ENCODE measurements at places on chromosomes 11 and 22.
A peak's percentile ranks its signal among the peaks of the same experiment; 100 is the strongest.

DNA sequence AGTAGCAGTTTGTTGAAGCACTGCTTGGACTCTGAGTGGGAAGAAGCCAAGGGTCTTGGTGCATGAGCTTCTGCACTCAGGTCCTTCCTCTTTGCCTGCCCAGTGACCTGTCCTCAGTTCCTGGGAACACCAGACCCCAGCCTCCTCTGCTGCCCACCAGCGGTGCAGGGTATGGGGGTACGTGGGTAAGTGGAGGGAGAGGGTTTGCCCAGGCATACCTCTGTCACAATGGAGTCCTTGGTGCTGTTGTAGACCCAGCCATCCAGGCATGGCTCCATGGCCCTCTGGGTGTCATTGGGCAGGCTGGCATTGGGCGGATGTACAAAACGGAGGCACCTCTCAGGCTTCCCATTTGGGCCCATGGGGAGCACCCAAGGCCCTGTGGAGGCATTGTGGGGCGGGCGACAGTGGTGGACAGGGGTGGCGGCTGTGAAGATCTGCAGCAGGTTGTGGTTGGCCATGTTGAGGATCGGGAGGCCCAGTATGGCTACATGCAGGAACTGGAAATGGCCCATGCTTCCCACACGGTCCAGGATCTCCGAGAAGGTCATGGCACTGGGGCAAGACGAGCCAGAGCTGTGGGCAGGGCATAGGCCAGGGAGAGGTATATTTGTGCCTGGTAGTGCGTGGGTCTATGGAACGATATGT, 1.1 kb downstream of the SLC22A8 start:
- DNase-seq = no peak

DNA sequence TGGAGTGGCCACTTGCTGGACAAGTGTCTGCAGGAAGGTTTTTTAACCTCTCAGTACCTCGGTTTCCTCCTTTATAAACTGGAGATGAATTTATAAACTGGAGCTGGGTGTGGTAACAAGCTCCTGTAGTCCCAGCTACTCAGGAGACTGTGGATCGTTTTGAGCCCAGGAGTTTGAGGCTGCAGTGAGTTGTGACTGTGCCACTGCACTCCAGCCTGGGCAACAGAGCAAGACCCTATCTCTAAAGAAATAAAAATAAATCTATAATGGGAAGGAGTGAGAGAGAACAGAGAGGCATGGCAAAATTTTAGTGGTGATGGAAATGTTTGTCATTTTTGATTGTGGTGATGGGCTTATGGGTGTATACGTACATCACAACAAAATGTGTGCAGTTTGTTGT, 1.4 kb upstream of the PDGFB start:
- no peak for DNase-seq

GRCh38 chr22:44664149-44664548, 37.9 kb upstream of the PRR5 start:
- DNase-seq = no peak

DNA sequence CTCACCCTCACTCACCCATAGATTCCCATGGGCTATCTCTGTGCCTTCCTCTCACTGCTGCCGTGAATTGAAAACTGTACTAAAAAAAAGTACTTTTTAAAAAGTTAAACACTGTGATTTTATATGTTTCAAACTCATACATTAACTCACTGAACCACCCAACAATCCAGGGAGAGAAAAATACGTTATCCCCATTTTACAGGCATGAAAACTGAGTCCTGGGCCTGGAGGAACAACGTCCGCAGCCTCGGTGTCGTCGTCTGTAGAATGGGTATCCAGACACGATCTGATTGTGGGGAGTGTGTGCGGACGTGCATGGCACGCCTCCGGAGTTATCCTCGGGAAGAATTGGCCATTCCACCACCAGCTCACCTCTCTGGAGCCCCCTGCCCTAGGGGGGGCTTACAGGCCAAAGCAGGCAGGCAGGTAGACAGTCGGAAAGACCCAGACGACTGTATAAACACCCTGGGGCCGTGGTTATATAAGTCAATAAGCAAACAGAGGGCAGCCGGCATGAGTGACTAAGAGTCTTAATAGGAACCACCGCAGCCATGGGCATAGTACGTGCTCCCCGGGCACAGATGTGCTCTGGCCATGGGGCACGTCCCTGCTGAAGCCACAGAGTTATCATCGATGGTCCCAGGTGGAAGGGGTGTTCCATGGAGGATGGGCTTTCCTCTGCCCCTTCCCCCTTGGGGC, 7.1 kb upstream of the PDGFB start:
- no peak for DNase-seq

DNA sequence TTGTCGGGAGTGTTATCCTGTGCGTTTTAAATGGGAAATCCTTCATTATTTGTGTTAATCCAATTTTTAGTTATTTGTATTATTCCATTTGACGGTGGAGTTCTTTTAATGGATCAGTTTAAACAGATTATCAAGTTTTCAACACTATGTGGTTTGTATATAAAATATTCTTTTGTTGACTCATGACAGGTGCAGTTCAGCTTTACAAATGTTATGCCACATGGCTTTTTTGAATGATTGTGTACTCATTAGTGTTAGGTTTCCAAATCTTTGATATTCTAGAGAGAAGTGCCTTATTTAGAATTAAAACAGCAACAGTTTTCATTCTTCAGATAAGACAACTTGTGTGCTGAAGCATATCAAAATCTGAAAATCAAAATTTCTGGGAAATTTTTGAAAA, 2.4 kb downstream of the JAM3 start:
- no peak for DNase-seq

DNA sequence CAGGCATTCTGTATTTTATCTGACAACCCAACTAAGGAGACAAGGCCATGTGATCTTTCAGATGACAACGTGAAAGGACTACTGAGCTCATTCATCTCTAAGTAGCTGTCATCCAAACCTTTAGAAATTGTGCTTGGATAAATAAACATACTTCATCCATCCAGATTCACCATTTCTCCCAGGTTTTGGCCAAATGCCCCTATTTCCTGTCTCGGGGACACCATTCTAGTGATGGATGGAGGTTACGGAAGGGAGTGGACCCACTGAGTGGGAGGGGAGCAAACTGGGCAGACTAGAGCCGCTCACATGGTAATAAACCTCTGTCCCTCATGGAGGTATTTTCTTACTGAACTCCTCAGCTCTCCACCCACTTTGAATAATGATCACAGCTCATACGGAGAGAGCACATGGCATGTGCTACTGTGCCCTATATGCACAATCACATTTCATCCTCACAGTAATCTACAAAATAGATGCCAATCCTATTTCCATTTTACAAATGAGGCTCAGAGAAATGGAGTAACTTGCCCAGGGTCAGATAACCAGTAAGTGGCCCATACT, 114.4 kb downstream of the SLC1A2 start:
- no peak for DNase-seq

DNA sequence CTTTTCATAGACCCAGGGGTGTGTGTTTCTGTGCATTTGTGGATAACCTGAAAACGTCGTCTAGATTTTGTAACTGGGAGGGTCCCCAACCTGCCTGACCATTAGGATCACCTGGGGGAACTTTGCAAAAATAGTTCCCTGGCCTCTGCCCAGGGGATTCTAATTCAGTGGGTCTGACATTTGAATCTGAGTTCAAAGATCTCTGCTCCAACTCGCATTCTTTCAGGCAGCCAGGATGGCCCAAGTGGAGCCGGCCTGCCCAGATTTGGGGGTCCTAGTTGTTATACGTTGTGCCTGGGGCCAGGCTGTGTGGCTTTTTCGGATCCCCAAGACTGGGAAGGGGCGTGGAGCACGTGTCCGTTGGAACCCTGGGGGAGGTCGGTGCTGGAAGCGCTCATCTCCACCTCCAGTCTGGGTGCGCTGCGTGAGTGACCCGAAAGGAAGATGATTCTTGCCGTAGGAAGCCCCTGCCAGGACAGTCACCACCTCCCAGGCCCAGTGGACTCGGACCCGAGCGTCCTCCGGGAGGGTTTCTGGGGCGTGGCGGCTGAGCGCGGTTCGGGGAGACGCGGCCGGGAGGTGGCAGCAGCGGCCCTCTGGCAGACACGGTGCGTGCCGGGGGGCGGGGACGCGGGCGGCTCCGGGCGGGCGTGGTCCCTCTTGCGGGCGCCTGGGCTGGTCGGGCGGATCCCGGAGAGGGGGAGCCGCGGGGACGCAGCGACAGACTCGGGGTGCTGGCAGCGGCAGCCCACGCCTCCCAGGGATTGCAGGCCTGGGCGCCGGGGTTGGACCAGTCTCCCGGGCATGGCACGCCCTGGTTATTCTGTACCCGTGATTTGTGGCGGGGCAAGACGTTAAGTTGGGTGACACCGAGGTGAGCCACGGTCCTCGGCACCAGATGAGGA, 29.2 kb upstream of the PLET1 start:
- DNase-seq = peak; percentile 89

DNA sequence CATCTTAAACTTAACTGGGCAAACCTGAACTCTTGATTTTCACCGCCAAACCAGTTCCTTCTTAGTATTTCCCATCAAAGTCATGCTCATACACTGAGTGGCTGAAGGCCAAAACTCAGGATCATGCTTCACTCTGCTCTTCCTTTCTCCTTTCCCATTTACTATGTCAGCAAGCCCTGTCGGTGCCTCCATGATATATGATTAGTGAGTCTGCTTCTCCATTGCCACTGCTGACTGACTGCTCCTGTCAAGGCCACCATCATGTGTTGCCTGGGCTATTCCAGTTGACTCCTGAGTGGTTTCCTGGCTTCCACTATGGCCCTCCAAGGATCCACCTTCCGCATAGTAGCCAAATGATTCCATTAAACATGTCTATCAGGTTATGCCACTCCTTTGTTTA, 42.8 kb upstream of the AMPD3 start:
- DNase-seq = no peak

- DNase-seq = no peak
Measured at GRCh38 chr22:24407884-24408283, 19.5 kb upstream of the ADORA2A start.

- DNase-seq = peak; percentile 80
Measured at GRCh38 chr11:2990617-2991451, 1.3 kb downstream of the NAP1L4 start.

GRCh38 chr11:35234460-35235156, 95.6 kb downstream of the CD44 start:
- DNase-seq = no peak
